Spinal cord (tissue), 10 donors: ENCODE measurements at places on chromosomes 2 and 18.

DNA sequence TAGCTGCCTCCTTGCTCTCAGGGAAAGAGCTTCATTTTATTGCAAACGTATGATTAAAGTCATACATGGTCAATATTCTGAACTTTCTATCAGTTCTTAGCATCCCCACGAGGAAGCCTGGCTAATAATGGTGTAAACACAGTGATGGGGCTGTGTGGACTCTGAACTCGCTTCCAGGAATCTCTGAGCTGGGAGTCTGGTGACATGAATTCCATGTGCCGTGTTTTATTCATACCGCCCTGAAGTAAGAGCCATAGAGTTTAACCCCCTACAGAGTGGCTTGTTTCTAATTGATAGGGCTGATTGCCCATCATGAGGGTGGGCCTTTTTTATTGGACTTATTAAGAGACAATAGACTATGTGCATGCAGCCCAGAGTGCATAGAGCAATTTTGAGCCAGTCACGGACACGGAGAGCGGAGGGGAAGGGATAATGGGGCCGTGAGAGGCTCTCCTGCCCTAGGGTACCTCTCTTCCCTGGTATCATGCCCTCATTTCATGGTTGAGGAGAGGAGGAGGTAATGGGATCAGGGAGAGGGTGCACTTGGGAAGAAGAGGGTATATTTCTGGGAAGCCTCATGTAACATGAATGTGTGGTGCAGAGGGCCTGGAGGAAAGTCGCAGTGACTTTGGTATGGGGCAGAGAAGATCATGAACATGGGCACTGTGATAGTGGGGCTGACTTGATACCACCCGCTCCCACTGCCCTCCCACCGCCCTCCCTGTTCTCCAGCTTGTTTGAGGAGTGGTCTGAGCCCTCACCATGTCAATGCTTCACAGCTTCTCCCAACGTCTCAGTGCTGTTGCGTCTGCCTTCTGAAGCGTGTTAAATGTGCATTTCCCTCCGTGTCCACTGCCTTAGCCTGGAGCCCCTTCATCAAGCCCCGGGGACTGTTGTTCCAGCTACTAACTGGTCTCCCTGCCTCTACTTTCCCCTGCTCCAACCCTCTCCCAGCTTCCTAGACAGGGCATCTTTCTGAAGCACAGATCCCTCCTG is 73.2 kb downstream of the IL1R2 start:
- H3K4me1 ChIP-seq, result peaks cover 22% of the 10 kb centered on the region
- H3K27ac ChIP-seq, result no peak overlapping the region
- peaks cover 2% of the 10 kb centered on the region for H3K27me3 ChIP-seq
- no peaks in the 10 kb centered on the region for H3K36me3 ChIP-seq
- H3K4me3 ChIP-seq, result no peak overlapping the region
- DNase-seq, result no peak

DNA sequence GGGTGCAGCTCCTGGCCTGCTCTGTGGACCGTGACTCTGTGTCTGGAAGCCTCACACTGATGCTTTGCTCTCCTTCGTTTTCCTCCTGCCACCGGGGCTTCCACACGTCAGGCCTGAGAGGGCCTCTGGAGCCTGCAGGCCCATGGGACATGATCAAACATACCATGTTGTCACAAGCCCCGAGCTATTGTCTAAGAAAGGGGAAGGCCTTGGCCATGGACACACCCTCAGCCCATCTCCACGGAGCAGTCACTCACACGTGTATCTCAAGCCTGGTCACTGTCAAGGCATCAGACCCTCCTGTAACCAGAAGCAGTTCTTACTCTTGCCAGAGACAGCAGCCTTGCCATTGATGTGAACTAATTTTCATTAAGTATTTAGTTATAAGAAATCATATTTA is 814.1 kb upstream of the SALL3 start:
- DNase-seq, result no peak
- no peak overlapping the region for H3K27ac ChIP-seq
- H3K4me1 ChIP-seq, result no peaks in the 10 kb centered on the region
- no peaks in the 10 kb centered on the region for H3K36me3 ChIP-seq
- H3K4me3 ChIP-seq, result no peak overlapping the region
- no peaks in the 10 kb centered on the region for H3K27me3 ChIP-seq

DNA sequence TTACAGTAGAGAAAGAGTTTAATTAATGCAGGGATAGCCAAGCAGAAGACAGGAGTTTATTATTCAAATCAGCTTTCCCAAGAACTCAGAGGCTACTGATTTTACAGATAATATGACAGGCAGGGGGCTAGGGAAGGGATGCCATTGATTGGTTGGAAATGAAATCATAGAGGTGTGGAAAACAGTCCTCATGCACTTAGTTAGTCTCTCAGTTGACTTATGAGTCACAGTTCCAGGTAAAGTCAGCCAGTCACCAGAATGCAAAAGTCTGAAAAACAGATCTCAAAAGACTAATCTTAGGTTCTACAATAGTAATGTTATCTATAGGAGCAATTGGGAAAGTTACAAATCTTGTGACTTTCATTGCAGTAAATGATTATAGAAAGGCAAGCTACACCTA is 676.4 kb upstream of the CHAC2 start:
- no peak for DNase-seq
- no peaks in the 10 kb centered on the region for H3K27me3 ChIP-seq
- H3K4me1 ChIP-seq, result no peaks in the 10 kb centered on the region
- H3K4me3 ChIP-seq, result no peak overlapping the region
- H3K27ac ChIP-seq, result no peak overlapping the region
- no peaks in the 10 kb centered on the region for H3K36me3 ChIP-seq

DNA sequence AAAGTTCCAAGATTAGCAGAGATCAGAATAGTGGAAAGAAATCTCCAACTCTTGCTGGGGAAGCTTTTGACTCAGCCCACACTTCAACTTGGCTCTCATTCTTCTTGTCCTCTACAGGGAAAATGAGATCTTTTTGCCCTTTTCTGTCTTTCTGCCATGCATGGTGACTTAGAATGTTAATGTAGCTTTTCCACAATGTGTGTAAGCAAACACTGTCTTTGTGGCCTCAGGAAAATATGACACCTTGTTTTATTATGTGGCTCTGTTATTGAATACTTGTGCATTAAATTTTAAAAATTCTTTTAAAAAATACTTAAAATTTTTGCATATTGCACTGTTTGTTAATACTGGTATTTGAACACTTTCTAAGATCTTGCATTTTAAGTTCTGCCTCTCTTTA is 65.4 kb upstream of the WDR75 start:
- no peak overlapping the region for H3K27ac ChIP-seq
- H3K36me3 ChIP-seq, result no peaks in the 10 kb centered on the region
- H3K4me1 ChIP-seq, result no peaks in the 10 kb centered on the region
- H3K27me3 ChIP-seq, result no peaks in the 10 kb centered on the region

DNA sequence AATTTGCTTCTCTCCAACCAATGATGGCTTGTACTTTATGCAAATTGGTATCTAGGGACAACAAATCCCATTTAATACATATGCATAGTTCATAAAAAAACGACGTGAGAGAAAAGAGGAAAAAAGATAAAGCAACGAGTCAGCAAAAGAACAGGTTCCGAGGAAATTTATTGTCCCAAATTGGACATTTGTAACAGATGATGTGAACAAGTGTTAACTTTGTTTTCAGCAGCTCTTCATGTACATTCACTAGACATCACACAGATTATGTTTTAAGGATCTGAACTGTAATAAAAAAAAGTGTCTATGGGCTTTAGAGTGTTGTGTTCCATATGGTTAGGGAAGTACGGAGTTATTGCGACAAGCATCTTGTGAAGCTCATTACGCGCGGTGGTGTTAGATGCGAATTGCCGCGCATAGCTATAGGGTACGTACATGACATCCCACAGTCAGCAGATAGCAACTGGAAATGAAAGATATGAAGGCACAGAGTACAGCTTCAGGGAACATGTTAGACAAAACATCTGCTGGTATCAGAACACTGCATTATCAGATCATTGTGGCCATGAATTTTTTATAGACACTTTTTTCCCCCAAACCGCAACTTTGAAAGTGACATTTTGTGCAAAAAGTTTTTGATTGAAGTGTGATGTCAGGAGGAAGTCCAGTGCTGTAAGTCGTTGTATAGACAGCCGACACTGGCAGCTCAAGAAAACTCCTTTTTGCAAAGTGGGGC is 1073.1 kb upstream of the FANCL start:
- H3K4me3 ChIP-seq, result no peak overlapping the region
- no peaks in the 10 kb centered on the region for H3K36me3 ChIP-seq
- H3K4me1 ChIP-seq, result no peaks in the 10 kb centered on the region
- no peaks in the 10 kb centered on the region for H3K27me3 ChIP-seq
- peak; percentile 74 for DNase-seq

GRCh38 chr2:227370791-227371312 is 8.3 kb downstream of the TM4SF20 start:
- H3K27me3 ChIP-seq, result no peaks in the 10 kb centered on the region
- peaks cover 4% of the 10 kb centered on the region for H3K4me1 ChIP-seq

- no peaks in the 10 kb centered on the region for H3K27me3 ChIP-seq
- H3K27ac ChIP-seq, result no peak overlapping the region
- H3K36me3 ChIP-seq, result peaks cover 49% of the 10 kb centered on the region
- H3K4me1 ChIP-seq, result no peaks in the 10 kb centered on the region
- DNase-seq, result no peak
Measured at GRCh38 chr2:85547089-85547858, 8.3 kb downstream of the MAT2A start.

- H3K4me1 ChIP-seq, result peaks cover 3% of the 10 kb centered on the region
- no peak overlapping the region for H3K4me3 ChIP-seq
- no peak for DNase-seq
- no peaks in the 10 kb centered on the region for H3K36me3 ChIP-seq
Measured at GRCh38 chr18:32372381-32373061, 98.2 kb downstream of the GAREM1 start.
